ENCODE measurements at places on chromosomes 3 and 15.

- DNase-seq: no peak
These were observed at the start of gene ARPIN for GRCh38 chr15:89912674-89913396. Gene ARPIN, minus strand, starts transcription at chr15:89912952. Its CDS starts 117 bp downstream, at chr15:89912835.

- DNase-seq: no peak
These were observed 4.4 kb downstream of the PLSCR4 start for GRCh38 chr3:146246526-146246925.

GRCh38 chr3:103388214-103388613, 953.4 kb downstream of the ZPLD1 start:
- no peak for DNase-seq

- DNase-seq: no peak
These were observed 159.6 kb upstream of the PROK2 start for GRCh38 chr3:71944482-71945065.

- DNase-seq: no peak
These were observed 39.3 kb downstream of the NFKBIZ start for GRCh38 chr3:101888653-101889052.

GRCh38 chr3:31952205-31952604, 28.9 kb downstream of the OSBPL10 start:
- DNase-seq: no peak

GRCh38 chr3:16464511-16465148, 48.9 kb downstream of the RFTN1 start:
- no peak for DNase-seq

- no peak for DNase-seq
These were observed 148.6 kb upstream of the NR2F2 start for GRCh38 chr15:96181873-96182301.

DNA sequence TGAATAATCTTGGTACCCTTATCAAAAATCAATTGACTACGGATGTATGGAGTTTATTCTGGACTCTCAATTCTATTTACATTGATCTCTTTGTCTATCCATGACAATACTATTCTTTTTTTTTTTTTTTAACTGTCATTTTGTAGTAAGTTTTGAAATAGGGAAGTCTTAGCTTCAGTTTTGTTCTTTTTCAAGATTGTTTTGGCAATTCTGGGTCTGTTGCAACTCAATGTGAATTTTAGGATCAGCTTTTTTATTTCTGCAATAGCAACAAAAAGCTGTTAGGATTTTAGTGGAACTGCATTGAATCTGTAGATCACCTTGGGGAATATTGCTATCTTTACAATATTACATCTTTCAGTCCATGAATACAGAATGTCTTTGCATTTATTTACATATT, 21.4 kb downstream of the BTLA start:
- no peak for DNase-seq

DNA sequence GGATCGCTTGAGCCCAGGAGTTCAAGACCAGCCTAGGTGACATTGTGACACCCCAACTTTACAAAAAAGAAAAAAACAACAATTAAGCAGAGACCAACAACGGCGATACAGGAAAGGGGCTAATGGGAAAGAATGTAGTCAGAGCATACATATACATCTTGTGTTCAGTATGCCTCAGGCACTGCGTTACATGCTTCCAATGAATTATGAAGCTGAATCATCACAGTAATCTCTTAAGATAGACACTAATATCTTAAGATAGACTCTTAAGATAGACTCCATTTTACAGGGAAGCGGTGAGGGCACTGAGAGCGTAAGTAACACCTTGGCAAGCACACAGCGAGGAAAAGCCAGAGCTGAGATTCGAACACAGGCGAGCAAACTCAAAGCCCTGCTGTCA, 6.1 kb upstream of the LDHAL6B start:
- DNase-seq: no peak

DNA sequence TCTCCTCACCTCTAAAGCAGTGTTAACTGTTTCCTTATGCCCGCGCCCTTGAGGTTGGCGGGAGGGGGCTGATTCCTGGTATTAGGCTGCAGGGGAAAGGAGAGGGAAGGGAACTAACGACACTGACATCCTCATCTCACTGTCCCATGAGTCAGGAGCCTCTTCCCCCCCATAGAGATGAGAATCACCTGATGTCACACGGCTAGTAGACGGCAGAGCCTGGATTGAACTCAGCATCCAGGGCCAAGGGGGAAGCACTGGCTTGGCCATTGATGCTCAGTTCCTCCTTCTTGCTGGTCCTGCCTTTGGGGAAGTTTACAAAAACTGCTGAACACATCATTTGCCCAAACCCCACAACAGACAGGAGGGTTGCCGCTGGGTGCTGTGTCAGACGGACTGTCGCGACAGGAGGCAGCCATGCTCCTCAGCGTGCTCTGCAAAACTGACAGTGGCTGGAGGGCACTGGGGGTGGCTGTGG, 38.5 kb downstream of the IDH2 start:
- DNase-seq: no peak

GRCh38 chr3:153051427-153052095, 110.5 kb upstream of the RAP2B start:
- no peak for DNase-seq

GRCh38 chr3:151800431-151800830, 13.5 kb upstream of the AADAC start:
- DNase-seq: no peak

- DNase-seq: no peak
These were observed 11.2 kb upstream of the LIPC start for GRCh38 chr15:58420579-58421043.

DNA sequence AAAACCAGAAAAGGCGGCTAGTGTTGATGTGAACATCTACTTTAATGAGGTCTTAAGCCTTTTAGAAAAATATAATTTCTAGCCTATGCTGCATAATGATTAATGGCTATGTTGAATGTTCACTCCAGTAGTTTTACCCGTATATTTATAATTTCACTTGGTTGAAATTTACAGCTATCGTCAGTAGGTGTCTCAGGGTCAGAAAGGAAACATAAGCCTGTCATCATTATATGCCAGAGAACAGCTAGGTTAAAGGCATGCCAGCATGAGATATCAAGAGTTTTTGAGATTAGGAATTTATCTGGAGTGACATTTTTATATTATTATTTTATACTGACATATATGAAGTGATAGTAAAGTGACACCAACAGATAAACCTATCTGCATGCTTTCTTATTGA, 904.1 kb downstream of the OTOL1 start:
- DNase-seq: no peak

DNA sequence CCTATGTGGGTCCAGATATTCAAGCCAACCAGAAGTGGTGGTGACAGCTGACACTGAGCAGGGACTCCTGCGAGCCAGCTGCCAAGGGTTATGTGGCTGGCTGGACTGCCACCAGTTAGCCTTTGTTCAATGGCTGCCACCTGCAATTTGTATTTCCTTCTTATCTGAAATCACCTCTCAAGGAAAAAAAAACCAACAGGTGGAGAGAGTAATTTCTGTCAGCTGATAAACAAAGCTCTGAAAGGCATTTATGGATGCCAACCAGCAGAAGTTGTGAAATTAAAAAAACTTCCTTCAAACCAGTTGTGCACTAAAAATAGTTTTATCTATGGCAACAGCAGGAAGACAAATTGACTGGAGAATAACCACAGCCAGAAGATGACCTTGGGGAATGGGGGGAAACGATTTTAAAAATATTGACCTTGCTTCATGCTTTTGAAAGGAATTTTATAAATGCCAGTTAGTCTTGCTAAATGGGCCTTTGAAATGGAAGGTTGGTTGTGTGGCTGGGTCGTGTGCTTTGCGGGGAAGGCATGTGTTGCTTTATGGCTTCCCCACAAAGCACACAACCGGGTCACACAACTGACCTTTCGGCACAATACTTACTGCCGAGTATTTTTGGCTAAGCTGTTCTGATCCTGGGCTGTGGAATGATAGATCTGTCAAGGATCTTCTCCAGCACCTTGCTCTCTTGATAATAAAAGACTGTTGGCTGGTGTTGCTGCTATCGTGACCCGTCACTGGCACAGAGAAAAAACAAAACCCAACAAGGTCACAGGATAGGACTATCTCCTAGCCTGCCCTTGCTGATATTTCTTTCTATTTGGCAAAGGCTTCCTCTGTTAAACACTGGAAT, 3.5 kb downstream of the MYZAP start:
- DNase-seq: no peak

Data from left renal cortex interstitium (tissue), 4 donors.